Stimulated activated naive CD4-positive, alpha-beta T cell treated with Interleukin-2 at 50 U/mL for 16 hours (primary cell): ENCODE measurements at places on chromosomes 3 and 15.
A peak's percentile ranks its signal among the peaks of the same experiment; 100 is the strongest.

DNA sequence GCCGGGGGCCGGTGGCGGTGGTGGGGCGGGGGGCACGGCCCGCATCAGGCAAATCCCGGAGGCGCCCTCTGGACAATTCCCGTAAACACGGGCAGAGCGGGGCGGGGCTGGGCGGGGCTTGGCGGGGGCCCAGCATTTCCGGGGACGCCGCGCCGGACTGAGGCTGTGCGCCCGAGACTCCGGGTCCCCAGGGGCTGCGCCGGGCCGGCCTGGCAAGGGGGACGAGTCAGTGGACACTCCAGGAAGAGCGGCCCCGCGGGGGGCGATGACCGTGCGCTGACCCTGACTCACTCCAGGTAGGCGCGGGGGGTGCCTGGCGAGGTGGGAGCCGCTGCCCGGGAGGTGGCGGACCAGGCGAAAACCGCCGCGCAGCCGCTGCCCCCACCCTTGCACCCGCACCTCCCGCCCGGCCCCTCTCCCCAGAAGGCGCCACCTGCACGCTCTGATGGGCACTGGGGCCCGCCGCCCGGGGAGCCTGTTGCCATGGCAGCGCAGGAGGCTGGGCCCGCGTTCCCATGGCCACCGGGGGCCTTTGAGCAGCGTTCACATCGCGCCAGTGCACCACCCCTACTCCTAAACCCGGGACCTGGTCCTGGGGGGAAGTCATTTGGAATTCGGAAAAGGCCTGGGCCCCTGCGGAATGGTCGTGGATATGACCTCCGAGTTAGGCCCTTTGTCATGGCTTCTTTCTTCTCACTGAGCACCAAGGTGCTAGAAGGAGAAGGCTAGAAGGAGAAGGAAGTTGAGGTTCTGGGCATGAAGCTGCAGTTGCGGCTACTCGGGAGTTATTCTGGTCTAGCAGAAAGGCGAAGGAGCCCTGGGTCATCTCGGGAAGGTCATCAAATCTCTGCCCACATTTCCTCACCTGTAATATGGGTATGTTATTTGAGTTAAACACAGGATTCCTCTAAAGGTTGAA, 16.1 kb upstream of the SEMA4B start:
- DNase-seq, result peak; percentile 37

- DNase-seq, result peak; percentile 5
These were observed 50.0 kb downstream of the RLBP1 start for GRCh38 chr15:89171136-89172072.

DNA sequence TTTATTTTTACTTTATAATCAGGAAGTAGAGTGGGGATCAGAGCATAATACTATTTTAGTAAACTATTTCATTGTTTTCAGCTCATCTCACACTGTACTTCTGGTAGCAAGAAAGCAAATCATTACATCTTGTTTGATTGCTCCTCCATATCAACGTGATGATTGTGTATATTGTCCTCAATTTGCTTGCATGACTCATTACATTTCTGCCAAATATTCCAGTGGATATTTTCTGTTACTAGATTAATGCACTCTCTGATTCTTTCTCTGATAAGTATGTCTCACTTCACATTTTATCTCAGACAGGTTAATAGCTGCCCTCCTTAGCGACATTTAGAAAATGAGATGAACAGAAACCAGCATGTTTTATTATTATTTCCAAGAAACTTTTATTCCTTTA, 1145.3 kb downstream of the OTOL1 start:
- no peak for DNase-seq

DNA sequence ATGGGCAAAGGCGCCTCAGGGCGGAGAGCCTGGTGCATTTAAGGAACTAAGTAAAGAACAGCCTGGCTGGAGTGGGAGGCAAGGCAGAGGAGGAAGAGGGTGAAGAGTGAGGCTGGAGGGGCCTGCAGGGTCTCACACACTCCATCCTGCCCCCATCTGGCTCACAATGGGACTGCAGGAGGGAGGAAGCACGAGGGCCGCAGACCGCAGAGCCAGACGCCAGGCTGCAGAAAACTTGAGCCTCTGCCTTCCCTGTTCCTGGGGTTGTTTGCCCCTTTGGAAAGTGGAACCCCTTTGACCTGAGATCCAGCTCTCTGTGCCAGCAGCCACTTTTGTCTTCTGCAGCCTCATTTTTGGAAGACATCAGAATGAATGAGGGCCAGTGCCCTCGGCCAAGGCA, 138.0 kb downstream of the SRGAP3 start:
- no peak for DNase-seq

DNA sequence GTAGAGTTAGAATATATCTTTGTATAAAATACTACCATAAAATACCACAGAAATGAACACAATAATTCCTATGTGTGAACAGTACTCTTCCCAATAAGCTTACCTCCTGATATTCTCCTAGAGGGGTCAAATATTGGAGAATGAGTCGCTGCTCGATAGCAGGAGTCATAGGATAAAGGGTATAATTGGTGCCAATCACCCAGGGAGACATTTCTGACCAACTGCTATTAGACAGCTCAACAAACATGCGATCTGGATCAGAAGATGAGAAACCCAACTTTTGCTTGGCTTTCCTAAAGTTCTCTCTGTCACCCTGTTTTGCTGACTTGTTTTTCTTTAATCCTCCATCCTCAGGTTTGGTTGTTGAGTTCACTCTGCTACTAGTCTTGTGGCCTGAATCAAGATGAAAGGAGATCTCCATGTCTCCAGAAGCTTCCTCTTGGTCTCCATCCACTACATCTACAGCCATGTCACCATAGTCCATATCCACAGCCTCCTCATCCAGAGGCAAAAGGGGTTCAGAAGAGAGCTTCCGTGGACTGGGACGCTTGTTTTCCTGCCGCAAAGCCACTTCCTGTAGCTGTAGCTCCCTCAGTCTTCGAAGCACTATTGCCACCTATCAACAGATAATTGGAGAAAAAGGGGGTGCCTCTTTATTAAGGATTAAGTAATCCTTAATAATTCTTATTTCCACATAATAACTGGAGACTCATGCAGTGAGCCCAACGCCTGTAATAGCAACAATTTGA, 50.4 kb downstream of the RBM15B start:
- DNase-seq, result no peak

- no peak for DNase-seq
These were observed 24.8 kb upstream of the CMTM7 start for GRCh38 chr3:32366638-32367397.

- no peak for DNase-seq
These were observed 37.1 kb downstream of the ATP6V1A start for GRCh38 chr3:113783980-113784379.

DNA sequence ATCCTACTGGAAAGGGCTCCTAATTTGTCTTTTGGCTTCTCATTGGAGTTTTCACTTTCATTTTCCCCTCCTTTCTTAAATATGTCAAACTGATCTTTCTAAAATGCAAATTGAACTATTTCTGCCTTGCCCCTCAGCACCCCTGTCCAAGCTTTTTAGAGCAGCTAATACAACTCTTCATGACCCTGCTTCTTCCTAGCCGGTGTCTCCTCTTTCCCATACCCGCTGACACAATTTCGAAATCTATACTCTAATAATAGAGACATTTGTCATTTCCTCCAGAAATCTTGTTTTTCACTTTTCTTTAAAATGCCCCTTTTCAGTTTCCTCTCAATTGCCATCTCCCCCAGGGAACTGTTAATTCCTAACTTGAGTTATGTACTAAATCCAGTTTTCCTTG, 2.9 kb upstream of the EPHA3 start:
- no peak for DNase-seq

DNA sequence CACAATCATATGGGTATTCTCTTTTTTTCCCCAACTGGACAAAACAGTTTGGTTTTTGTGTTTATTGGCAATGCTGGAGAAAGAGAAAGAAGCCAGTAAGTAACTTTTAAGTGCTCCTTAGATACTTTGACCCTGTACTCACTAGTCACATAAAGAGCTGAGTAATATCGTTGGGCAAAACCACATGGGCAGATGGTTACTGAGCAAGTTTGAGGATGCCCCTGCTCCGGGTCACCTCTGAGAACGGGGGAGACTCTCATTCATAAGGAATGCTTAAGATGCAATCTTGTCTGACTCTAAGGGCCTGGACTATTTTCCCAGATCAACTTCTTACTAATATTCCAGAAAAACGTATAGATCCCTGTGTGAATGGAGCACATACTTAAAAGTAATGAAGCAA, 106.4 kb upstream of the SLC2A2 start:
- DNase-seq, result no peak

DNA sequence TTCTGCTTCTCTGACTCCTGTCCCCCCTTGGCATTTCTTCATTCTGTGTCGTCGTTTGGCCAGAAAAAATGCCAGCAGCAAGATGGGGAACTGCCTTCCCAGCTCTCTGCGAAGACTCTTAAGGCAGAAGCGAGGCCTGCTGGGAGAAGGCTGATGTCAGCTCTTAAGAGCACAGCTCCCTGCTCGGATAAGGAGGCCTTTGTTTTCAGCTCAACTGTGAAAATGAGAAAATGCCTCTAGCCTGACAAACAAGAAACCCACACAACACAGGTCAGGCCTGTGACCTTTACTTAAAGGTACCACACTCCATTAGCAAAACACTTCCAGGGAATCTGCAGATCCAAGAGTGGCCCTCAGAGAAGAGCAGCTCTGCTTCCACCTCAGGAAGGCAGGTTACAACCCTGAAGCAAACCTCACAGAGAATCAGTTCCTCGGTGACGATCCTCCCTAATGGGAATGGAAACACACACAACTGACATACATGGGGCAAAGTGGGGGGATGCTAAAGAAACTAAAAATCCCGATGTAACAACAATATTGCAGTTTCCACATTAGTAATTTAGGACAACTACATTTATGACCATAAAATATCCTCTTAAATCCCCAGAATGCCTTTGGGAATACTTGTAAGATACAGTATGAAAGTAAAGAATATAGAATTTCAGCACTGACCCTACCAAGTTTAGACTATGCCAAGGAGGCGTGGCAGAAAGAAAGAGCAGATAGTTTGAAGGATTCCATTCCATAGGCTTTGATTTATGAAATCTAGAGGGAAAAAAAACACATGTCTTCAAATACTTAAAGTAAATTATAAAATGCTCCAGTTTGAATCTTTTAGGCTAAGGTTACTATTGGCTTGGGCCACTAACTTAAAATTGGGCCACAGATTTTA, 52.1 kb downstream of the VGLL4 start:
- DNase-seq, result no peak

DNA sequence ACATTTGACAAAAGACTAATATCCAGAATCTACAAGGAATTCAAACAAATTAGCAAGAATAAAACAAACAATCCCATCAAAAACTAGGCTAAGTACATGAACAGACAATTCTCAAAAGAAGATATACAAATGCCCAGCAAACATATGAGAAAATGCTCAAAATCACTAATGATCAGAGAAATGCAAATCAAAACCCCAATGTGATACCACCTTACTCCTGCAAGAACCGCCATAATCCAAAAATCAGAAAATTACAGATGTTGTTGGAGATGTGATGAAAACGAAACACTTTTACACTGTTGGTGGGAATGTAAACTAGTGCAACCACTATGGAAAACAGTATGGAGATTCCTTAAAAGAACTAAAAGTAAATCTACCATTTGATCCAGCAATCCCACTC, 79.4 kb downstream of the SNTN start:
- DNase-seq, result no peak

GRCh38 chr3:102036017-102036416, 186.7 kb downstream of the NFKBIZ start:
- DNase-seq, result no peak

GRCh38 chr3:146090521-146090920, 70.5 kb downstream of the PLOD2 start:
- DNase-seq, result no peak

DNA sequence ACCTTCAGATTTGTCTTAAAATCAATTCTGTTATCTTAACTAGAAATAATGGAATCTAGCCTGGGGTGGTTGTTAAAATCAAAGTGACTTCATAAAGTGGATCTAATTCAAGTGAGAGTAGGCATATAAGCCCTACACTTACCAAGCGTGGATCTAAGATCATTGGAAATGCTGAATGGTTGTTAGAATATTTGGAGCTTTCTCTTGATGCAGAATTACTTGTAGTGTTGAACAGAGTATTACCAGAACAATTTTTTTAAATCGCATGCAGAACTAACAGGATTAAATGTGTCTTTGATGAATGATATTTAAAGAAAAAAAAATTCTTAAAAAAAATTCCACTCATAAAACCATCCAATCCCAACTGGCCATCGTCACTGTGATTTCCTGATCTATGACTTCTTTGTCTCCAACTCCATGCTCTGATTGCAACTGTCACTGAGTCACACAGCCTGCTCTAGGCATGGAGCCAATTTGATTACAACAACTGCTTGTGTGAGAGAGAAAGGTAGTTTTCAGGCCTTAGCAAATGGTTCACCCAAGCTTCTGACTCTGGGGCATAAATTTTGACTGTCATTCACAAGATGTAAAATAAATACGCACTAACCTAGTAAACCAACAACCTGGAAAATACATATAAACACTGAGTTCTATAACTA, 25.9 kb upstream of the SPRED1 start:
- no peak for DNase-seq

DNA sequence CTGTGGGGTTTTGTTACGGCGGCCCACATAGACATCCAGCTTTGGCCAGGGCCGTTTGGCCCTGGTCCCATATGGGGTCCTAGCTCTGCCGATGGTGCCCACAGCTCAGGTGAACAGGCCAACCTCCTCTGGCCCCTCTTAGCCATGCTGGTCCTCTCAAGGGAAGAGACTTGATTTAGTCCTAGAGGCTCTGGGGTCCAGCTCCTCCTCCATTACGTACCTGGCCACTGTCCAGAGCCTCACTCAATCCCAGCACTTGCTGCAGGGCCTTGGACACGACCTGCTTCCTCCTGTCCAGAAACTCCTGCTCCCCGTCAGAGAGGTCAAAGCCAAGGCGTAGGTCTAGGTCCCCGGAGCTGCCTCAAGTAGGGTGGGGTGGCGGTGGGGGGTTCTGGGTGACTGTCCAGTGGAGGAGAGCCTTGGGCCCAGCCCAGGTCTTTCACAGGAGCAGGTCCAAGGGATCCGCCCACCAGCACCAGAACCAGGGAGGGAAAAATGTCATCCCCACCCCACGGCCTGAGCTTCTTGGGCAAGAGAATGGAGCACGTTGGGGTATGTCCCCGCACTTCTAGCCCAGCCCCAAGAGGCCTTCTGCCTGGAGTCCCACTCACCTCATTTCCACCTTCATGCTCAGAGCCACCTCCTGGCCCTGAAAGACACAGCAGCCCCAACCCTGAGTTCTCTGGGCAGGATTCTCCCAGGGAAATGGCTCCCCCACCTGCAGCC, 6.8 kb downstream of the PLA2G4F start:
- no peak for DNase-seq

DNA sequence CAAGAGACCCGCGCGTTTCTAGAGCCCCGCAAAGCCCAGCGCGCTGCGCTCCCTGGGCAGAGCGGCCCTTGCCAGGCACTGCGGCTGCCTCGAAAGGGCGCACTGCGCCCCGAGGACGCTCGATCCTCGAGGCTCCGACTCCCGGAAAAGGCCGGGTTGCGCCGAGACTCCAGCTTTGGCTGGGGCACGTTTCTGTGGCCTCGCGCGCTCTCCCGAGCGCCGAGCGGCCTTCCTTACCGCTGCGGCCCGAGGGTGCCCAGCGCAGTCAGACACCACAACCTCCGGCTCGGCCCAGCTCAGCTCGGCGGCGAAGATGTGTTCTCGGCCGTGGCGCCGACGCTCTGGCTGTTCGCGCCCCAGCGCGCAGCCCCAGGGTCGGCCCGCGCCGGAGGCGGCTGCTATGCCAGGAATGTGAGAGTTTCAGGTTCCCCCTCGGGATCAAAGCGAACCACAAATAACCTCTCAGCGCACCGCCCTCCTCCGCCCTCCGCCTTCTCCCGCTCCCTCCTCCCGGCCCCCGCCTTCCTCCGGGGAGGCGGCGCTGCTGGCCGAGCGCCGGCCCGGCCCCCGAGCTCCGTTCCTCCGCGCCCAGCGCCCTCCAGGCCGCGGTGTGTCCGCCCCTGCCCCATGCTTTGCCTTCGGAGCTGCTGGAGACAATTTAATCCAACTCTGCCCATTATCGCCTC, at the start of gene AMOTL2:
Gene AMOTL2 (minus strand): TSS at position 343 of the 686 bp plus-strand sequence. CDS start 3,014 bp downstream, outside the sequence.
- no peak for DNase-seq
